Left lung (tissue), 14 donors: ENCODE measurements at places on chromosomes 2 and 18.

- H3K36me3 ChIP-seq: no peaks in the 10 kb centered on the region
- H3K27ac ChIP-seq: no peak overlapping the region
- no peak for DNase-seq
Measured at GRCh38 chr2:183248866-183249567, 124.8 kb downstream of the NUP35 start.

DNA sequence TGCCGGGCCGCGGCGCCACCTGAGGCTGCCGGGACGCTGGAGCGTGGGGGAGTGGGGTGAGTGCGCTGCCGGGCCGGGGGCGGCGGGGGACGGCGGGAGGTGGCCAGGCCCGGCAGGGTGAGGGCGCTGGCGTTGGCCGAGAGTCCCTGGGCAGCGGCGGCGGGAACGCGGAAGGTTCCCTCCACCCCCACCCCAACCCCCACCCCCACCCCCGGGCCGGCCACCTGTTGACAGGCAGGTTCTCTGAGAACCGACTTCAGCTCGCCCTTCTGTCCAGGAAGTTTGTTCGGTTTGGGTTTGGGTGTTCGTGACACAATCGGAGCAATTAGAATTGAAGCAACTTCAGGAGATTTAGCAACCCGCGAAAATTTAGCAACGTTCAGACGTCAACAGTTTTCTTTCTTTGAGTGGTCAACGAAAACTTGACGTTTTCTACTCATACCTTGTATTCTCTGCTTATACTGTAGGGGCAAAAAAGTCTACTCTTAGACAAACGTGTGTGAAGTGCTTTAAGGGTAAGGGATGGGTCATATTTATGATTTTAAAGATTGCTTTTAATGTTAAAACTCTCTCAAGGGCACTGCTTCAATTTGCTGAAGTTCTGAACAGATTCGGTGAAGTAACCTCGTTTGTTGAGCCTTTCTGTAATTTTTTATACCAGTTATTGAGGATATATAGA is 9.3 kb downstream of the OTX1 start:
- peaks cover 98% of the 10 kb centered on the region for H3K27me3 ChIP-seq
- no peak overlapping the region for H3K4me3 ChIP-seq
- H3K36me3 ChIP-seq: no peaks in the 10 kb centered on the region
- no peak overlapping the region for H3K27ac ChIP-seq

DNA sequence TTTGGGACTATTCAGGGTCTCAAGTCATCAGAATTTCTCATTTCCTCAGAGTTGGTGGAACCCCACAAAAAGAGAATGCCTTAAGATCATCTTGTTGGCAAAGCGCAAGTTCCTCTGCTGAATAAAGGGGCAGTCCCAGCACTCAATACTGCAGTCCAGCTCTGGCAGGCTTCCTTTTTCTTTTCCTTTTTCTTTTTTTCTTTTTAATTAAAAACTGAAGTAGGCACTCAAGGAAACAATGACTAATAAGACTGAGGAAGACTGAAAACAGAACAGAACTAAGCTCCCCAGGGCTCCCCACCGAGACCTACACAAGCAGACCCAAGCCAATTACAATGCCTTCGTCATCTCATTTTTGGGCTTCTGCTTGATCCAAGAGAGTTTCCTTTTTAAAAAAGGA is 82.0 kb downstream of the STK39 start:
- no peaks in the 10 kb centered on the region for H3K4me1 ChIP-seq
- no peak for DNase-seq
- no peaks in the 10 kb centered on the region for H3K27me3 ChIP-seq

DNA sequence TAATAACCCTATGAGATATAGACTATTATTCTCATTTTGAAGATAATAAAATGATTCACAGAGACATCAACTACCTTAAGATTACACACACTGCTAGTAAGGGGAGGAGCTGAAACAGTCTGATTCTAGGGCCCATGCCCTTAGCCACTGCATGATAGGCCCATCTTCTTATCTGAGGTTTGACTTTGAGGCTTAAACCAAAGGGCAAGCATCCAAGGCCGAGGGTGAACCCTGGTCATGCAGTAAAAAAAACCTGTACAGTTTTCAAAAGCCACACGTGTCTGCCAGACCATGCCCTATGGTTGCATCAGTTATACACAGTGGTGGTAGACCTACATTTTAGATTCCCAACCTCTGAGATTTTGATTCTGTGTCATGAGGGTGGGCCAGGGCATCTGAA is 44.8 kb downstream of the POLE4 start:
- no peak overlapping the region for H3K4me3 ChIP-seq
- H3K4me1 ChIP-seq: no peaks in the 10 kb centered on the region
- no peaks in the 10 kb centered on the region for H3K27me3 ChIP-seq
- no peak overlapping the region for H3K27ac ChIP-seq

DNA sequence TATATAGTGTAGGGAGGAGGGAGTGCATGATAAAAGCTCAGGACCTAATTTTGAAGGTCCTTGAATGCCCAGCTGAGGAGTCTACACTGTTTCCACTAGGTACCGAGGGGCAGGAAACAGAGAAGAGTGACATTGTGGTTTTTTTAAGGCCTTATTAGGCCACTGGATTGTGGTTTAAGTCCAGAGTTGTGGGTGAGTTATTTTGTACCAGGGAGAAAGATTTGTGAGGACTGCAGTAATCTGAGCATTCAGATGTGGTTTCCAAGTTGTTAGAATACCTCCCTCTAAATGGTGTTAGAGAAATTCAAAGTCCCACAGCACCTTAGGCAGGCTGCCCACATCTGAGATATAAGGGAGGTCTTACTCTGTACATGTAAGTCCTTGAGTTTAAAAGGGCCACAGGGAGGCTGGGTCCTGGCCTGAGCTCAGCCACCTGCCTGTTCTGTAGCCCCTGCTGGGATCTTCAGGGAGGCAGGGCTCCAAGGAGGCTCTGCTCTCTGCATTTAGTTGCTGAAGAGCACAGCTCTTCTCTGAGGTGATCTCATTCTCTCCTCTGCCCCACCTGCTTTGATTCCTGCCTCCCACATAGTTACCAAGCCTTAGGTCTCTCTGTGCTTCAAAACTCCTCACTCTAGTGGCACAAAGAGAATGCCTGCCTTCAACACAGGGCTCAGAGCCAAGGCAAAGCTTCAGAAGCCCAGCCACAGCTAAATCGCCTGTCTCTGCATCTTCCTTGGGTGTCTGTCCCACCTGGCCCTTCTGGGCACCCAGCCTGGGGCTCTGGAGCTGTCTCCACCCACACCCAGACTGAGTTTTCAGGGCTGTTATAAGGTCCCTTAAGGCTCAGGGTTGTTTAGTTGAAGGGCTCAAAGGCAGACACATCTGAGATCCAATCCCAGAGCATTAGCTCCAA is 88.1 kb downstream of the VSNL1 start:
- H3K36me3 ChIP-seq: no peaks in the 10 kb centered on the region
- DNase-seq: no peak
- H3K4me1 ChIP-seq: no peaks in the 10 kb centered on the region
- no peaks in the 10 kb centered on the region for H3K27me3 ChIP-seq
- H3K4me3 ChIP-seq: no peak overlapping the region
- no peak overlapping the region for H3K27ac ChIP-seq

- H3K4me1 ChIP-seq: peaks cover 36% of the 10 kb centered on the region
- no peaks in the 10 kb centered on the region for H3K36me3 ChIP-seq
- H3K4me3 ChIP-seq: no peak overlapping the region
- H3K27me3 ChIP-seq: no peaks in the 10 kb centered on the region
Measured at GRCh38 chr2:85257359-85257969, 70.3 kb downstream of the TGOLN2 start.

DNA sequence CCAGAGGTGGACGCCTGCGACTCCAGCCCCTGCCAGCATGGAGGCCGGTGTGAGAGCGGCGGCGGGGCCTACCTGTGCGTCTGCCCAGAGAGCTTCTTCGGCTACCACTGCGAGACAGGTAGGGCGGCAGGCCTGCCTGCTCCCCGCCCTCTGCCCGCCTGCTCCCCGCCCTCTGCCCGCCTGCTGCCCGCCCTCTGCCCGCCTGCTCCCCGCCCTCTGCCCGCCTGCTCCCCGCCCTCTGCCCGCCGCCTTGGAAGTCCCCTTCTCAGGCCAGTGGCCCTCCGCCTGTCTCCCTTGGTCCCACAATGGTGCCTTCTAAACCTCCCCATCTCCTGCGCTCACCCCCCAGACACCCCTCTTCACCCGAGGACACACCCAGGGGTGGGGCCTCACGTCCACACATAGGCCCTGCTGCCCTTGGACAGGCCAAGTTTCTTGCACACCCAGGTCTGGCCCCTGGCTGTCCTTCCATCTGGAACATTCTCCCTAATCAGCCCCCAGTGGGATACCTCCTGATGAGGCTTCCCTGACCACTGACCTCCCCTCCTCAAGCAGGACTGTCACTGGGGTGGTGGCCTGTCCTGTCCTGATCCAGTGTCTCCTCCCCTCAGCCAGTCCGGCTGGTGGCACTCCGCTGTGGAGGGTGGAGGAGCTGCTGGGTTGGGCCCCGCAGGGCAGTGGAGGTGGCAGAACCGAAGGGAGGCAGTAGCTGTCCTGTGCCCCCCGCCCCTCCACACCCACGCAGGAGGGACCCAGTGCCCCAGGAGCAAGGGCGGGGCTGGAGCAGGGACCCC is 37.9 kb downstream of the MTERF4 start:
- DNase-seq: no peak
- H3K27me3 ChIP-seq: no peaks in the 10 kb centered on the region

GRCh38 chr18:11320986-11321385 is 171.6 kb upstream of the PIEZO2 start:
- no peaks in the 10 kb centered on the region for H3K4me1 ChIP-seq
- no peaks in the 10 kb centered on the region for H3K27me3 ChIP-seq
- H3K36me3 ChIP-seq: no peaks in the 10 kb centered on the region
- no peak overlapping the region for H3K4me3 ChIP-seq

DNA sequence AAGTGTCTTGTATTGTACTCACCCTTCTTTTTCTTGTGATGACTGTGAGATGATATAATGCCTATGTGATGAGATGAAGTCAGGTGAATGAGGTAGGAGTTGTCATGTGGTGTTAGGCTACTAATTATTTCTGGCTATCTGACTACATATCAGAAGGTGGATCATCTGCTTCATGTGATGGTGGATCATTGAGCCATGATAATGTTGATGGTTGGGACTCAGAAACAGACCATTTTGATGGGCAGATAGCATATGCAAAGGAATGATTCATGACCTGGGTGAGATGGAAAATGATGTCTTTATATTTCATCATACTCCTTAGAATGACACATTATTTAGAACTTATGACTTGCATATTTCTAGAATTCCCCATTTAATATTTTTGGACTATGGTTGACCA is 19.5 kb downstream of the ANKRD30B start:
- DNase-seq: no peak
- H3K36me3 ChIP-seq: no peaks in the 10 kb centered on the region
- no peak overlapping the region for H3K4me3 ChIP-seq
- H3K27me3 ChIP-seq: no peaks in the 10 kb centered on the region

DNA sequence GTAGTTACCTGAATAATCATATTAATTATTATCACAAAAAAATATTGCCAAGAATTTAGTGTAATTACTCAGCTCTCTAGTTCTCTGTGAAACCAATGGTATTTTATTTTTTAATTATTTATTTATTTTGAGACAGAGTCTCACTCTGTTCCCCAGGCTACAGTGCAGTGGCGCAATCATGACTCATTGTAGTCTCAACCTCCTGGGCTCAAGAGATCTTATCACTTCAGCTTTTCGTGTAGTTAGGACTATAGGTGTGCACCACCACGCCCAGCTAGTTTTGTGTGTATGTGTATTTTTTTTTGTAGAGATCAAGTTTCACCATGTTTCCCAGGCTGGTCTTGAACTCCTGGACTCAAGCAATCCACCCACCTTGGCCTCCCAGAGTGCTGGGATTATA is 440.4 kb upstream of the CDH20 start:
- no peaks in the 10 kb centered on the region for H3K36me3 ChIP-seq
- DNase-seq: no peak
- no peak overlapping the region for H3K27ac ChIP-seq
- H3K27me3 ChIP-seq: no peaks in the 10 kb centered on the region
- no peak overlapping the region for H3K4me3 ChIP-seq

DNA sequence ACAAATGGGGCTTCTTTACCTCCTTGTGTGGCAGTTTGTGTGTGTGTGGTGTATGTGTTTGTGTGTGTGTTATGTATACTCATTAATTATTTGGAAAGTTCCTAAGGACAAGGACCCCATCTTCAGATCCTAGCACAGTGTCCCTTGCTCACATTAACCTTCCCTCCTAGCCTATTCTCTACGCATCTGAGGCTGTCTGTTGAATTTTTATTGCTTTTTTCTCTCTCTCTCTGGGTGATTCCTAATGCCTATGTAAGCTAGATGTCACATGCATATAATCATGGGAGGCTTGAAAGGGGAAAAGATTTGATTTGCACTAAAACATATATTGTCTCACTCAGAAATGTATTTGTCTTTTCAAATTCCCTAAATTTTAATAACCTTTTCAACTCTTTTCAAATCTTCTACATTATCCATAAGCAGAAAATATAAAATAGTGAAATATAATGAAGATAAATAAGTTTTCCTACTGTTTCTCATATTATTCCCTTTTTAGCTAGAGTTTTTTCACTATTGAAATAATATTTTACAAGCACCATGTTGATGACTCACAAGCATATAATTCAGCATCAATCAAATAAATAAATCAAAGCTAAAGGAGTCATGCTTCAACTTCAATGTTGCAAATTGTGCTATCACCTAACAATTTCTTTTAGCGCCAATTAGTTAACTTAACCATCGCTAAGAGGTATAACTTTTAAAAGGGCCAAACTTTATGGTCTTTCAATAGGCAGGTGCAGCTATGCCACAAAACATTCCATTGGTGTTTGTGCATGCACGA is 199.0 kb upstream of the ERBB4 start:
- H3K36me3 ChIP-seq: no peaks in the 10 kb centered on the region
- no peak overlapping the region for H3K4me3 ChIP-seq
- DNase-seq: no peak
- H3K27ac ChIP-seq: no peak overlapping the region
- H3K4me1 ChIP-seq: no peaks in the 10 kb centered on the region

DNA sequence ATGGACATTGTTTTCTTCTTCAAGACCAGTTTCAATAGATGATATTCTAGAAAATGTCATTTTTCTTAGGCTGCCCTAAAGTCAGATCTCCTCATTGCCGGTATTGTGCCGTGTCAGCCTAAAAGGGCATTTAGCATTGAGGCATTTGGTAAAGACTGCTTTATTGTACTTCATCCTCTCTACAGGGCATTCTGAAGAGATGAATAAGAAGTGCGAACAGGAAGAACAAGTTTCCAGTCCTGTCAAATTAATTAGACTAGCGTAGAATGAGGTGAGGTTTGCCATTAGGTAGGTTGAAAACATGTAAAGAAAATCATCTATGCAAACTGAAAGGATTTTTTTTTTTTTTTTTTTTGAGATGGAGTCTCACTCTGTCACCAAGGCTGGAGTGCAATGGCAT is 60.6 kb downstream of the ETAA1 start:
- no peak for DNase-seq
- H3K27me3 ChIP-seq: no peaks in the 10 kb centered on the region
- H3K36me3 ChIP-seq: no peaks in the 10 kb centered on the region

DNA sequence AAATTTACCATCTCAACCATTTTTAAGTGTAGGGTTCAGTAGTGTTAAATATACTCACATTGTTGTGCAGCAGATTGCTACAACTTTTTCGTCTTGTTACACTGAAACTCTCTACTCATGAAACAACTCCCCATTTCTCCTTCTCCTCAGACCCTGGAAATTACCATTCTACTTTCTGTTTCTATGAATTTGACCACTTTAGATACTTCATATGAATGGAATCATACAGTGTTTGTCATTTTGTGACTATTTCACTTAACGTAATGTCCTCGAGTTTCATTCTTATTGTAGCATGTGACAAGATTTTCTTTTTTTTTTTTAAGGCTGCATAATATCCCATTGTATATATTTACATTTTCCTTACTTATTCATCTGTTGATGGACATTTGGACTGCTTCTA is 203.8 kb downstream of the PLCL1 start:
- no peaks in the 10 kb centered on the region for H3K36me3 ChIP-seq
- H3K27me3 ChIP-seq: no peaks in the 10 kb centered on the region
- no peak for DNase-seq
- no peak overlapping the region for H3K27ac ChIP-seq
- no peaks in the 10 kb centered on the region for H3K4me1 ChIP-seq

- no peak overlapping the region for H3K4me3 ChIP-seq
- DNase-seq: peak; percentile 22
- H3K27ac ChIP-seq: no peak overlapping the region
Measured at GRCh38 chr2:240600451-240600961, 14.0 kb downstream of the CAPN10 start.
